ENCODE measurements at places on chromosomes 3 and 15.

DNA sequence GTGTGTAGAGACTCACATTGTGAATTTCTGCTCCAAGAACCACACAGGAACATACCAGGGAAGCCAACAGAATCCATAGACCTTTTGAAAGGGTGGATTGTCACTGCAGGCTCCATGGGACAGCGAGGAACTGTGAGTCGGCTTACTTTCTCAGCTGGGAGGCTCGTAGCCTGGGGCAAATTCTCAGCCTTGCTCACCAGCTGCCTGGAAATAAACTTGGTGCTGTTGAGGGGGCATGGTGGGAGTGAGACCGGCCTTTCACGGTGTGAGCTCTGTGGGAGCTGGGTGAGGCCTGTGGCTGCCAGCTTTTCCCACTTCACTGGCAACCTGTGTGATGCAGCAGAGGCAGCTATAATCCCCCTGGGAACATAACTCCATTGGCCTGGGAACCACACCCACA lies 146.6 kb upstream of the P2RY1 start:
- no peak for DNase-seq

- no peak for DNase-seq
Observed at GRCh38 chr3:67067251-67067650, 69.1 kb downstream of the KBTBD8 start.

DNA sequence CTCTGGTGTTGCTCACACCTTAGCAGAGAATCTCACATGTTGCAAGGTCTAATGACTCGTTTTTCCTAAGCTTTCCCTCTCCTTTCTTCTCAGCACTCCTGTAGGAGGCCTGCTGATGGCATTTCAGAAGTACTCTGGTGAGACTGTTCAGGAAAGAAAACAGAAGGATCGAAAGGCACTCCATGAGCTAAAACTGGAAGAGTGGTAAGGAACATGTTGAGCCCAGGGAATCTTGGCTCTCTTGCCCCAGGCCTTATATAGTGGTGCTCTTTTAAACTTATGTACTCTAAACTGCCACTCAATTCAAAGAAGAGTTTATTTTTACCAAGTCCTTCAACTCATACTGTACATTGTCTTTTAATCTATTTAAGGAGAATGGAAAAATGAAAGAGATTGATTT lies 18.8 kb downstream of the TIMMDC1 start:
- DNase-seq: no peak

GRCh38 chr3:178318340-178318739 lies 217.9 kb upstream of the KCNMB2 start:
- DNase-seq: no peak

DNA sequence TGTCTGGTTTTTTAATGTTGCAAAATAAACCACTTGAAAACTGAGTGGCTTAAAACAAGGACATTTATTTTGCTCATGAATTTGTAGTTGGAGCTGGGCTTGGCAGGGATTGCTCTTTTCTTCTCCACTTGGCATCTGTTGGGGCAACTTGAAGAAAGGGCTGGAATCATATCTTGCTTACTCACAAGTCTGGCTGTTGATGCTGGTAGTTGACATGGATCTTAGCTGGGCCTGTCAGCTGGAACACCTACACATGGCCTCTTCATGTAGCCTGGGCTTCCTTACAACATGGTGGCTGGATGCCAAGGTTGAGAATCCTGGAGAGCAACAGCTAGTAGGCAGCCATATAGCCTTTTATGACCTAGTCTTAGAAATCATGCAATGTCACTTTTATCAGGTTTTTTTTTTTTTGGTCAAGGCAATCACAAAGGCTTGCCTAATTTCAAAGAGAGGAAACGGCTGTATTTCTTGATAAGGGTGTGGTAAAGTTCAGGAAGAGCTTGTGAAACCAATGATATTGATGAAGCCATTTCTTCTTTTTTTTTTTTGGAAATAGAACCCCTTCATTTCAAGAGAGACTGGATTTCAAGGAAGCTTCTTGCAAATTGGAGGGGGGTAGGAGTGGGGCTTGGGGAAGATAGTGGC lies 262.1 kb downstream of the IL20RB start:
- DNase-seq: no peak

GRCh38 chr3:81419228-81419627 lies 342.2 kb downstream of the GBE1 start:
- DNase-seq: no peak

- DNase-seq: no peak
Observed at GRCh38 chr3:53123953-53124352, 6.3 kb downstream of the RFT1 start.

All from activated CD4-positive, alpha-beta T cell treated with anti-CD3 and anti-CD28 coated beads for 4 hours (primary cell).